Fibroblast of lung (primary cell): ENCODE measurements at places on chromosomes 16 and 17. TPM values are rescaled to one million over a fixed set of nuclear protein-coding genes. Genes with fewer than 3 reads are reported as not detected.

Gene CLEC18B
- 0.77 and 0.83 TPM in 2 replicates for total RNA-seq

GRCh38 chr17:74780443-74781238 lies 4.5 kb upstream of the NAT9 start:
- no peak for DNase-seq

- peak; percentile 32 for DNase-seq
Measured at GRCh38 chr16:66166490-66166889, 200.0 kb upstream of the CDH5 start.

DNA sequence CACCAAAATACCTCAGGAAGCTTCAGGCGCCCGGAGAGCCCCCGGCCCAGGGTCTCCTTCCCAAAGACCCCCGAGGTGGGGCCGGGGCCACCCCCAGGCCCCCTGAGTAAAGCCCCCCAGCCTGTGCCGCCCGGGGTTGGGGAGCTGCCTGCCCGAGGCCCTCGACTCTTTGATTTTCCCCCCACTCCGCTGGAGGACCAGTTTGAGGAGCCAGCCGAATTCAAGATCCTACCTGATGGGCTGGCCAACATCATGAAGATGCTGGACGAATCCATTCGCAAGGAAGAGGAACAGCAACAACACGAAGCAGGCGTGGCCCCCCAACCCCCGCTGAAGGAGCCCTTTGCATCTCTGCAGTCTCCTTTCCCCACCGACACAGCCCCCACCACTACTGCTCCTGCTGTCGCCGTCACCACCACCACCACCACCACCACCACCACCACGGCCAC lies 6.7 kb upstream of the TMEM88 start:
- no peak for DNase-seq

GRCh38 chr17:46768540-46768870 lies 50.0 kb downstream of the WNT3 start:
- DNase-seq, result no peak

GRCh38 chr17:48244121-48244711 lies 136.7 kb downstream of the SNX11 start:
- DNase-seq, result no peak

DNA sequence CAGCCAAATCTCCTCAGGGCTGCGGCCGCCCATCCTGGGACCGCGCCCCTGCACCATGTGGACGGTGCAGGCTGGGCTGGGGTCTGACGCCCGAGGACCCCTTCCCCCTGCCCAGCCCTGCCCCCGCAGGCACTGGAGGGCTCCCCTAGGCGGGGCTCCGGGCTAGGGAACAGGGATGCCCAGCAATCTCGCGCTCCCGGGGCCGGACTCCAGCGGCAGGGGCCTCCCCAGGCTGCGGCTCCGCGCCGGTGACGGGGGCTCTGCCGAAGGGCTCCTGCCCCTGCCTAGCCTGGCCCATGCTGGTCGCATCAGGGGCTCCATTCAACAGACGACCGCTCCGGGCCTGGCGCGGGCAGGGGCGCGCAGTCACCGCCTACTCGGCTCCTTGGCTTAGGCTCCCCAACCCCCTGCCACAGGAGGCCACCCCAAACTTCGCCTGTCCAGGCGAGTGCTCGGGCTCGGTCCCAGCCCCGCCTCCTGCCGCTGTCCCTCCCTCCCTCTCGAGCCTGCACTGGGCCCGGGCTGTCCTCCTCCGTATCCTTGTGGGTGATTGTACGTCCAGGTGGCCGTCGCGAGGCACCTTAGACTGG lies 27.4 kb upstream of the ADORA2B start:
- no peak for DNase-seq

DNA sequence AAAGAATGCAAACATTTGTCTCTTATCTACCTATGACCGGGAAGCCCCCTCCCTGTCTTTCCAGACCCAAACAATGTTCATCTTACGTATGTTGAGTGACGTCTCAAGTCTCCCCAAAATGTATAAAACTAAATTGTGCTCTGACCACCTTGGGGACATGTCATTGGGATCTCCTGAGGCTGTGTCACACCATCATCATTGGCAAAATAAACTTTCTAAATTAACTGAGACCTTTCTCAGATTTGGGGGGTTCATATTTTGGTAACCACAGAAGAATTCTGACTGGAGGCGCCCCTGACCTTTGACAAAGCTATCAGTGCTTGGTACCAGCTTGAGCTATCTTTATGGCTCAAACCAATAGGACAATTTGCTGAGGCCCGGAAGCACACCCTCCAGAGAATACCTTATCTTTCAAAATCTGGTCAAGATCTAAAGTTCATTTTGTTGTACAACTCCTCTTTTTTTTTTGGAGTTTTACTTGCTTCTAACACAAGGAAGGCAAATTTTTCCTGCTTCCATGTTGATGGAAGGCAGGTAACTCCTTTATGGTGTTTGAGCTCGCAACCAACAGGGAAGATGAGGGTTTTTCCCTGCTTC lies 2.5 kb upstream of the LDHD start:
- no peak for DNase-seq

DNA sequence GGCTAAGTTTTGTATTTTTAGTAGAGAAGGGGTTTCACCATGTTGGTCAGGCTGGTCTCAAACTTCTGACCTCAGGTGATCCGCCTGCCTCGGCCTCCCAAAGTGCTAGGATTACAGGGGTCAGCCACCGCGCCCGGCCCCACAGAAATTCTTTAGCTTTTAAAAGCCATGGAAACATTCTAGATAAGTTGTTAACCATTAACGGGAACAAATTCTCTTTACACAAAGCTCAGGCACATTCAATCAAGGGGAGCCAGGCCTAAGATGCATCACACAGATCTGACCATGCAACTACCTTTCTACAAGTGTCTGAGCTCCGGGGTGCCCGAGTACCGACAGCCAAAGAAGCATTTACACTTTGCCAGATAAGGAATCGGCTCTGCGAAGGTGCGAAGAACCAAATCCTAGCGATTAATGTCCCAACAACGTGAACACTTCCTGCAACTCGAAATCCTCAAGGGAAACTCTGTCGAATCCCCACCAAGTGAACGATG lies 1.0 kb downstream of the EMC8 start:
- DNase-seq, result no peak

DNA sequence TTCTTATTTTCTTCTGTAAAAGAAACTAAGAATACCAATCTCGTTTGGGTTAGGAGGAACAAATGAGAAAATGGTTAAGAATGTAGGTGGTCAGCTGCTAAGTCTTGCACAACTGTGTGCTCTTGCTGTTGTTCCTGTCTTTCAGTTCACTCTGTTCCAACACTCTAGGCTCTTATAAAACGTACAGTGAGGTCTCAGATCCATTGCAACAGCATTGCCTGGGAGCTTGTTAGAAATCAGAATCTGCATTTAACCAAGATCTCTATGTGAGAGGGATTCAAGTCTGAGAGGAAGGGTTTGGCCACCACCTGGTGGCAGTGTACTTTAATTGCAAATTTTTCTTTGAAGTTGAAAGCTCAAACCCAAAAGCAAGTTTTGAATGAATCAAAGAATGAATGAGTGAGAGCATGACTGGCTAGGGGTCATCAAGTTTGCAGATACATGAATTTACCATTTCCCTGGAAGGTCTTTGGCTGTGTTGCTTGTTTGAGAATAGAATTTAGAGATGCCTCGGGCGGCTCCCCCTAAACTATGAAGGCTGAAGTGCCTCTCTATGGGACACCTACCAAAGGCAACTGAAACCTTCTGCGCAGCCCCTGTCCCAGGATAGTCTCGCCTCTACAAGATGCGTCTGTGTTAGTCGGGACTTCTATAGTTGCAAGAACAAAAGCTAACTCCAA lies 2.5 kb downstream of the ALOX15B start:
- peak; percentile 88 for DNase-seq

DNA sequence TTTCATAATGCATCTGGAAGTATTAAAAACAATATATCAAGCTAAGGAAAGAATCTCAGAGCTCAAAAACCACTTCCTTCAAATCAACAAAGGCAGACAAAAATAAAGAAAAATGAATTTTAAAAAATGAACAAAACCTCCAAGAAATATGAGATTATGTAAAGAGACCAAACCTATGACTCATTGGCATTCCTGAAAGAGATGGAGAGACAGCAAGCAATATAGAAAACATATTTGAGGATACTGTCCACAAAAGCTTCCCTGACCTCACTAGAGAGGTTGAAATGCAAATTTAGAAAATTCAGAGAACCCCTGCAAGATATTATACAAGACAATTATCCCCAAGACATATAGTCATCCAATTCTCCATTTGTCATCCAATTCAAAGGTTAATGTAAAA lies 311.3 kb upstream of the SOX9 start:
- DNase-seq, result no peak

DNA sequence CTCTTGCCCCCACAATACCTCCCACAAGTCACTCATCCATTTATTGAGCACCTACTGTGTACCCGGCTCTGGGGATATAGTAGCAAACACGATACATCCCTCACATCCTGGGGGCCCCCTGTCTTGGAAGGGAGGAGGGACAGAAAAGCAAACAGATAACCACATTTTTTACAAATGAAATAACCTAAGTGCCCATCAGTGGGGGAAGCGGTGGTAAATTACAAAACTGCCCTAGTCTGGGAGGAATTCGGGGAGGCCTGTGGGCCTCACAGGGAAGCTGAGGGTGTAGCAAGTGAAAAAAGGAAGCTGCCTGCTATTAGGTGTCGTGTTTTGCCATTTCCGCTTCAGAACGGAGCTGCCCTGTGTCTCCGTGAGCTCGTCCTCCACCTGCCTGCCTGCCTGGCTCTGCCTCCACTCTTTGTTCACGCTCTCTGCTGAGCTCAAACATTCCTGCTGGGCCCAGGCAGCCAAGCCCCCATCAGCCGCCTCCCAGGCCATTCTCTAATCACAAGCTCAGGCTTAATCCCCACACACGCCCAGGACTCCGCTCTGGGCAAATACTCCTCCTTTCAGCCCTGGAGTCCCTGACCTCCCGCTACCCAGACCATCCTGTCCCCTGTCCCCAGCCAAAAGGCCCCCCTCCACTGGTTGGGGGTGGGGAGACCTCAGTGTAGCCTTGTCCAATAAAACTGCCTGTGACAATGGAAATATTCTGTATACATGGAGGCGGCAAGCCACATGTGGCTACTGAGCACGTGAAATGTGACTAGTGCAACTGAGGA lies 10.2 kb upstream of the SEC14L5 start:
- DNase-seq, result no peak

DNA sequence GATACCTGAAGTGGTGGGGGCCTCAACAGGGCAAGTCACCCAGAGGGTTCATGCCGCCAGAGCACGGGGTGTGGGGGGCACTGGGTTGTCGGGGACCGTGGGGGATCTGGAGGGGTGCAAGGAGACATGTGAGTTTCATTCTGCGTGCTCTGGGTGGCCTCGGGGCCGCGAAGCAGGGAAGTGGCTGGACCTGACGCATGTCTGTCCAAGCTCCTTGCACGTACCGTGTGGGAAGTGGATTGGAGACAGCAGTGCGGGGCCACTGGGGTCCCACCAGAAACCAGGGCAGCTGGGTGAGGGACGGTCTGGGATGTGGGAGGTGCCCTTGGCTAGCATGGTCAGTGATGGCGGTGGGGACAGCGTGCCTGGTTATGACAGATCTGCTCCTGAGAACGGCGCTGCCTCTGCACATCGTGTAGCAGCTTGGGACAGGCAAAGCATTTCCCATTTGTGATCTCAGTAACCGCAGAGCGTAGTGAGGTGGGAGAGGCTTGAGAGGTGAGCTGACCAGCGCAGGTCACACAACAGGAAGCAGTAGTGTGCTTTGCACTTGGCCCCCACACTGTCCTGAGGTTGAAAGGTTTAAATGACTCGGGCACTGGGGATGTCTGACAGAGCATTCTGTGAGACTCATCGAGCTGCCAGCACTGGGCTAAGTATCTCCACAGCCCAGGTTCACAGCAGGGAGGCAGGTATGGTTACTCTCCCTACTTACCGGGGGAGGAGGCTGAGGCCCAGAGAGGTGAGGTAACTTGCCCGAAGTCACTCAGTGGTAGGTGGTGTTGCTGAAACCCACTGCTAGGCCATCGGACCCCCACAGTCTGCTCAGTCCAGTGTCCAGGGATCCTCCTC lies 114.4 kb downstream of the SOCS1 start:
- DNase-seq, result no peak

DNA sequence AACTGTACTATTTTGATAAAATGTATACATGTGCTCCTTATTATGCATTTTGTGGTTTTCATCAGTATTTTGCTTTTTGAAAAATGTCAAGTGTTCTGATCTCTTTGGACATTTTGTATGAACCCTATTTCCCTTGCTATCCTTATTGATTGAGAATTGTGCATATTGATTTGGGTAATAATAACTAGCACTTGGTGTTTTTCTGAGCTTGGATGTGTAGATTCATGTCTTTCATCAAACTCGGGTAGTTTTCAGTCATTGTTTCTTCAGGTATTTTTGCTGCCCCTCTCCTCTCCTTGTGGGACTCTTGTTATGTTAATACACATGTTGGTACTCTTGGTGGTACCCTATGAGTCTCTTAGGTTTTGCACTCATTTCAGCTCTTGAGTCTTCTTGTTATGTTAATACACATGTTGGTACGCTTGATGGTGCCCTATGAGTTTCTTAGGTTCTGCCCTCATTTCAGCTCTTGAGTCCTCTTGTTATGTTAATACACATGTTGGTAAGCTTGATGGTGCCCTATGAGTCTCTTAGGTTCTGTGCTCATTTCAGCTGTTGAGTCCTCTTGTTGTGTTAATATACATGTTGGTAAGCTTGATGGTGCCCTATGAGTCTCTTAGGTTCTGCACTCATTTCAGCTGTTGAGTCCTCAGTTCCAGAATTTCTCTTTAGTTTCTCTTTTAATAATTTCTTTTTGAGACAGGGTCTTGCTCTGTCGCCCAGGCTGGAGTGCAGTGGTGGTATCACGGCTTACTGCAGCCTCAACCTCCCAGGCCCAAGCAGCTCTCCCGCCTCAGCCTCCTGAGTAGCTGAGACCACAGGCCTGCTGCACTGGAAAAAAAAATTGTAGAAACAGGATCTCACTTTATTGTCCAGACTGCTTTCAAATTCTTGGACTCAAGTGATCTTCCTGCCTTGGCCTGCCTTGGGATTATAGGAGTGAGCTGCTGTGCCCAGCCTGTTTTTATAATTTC lies 19.3 kb downstream of the ZNF750 start:
- no peak for DNase-seq

GRCh38 chr16:67115639-67116038 lies 5.9 kb downstream of the PHAF1 start:
- peak; percentile 93 for DNase-seq
